ENCODE measurements at places on chromosomes 3 and 15. TPM values are rescaled to one million over a fixed set of nuclear protein-coding genes. Genes with fewer than 3 reads are reported as not detected.
A peak's percentile ranks its signal among the peaks of the same experiment; 100 is the strongest.

DNA sequence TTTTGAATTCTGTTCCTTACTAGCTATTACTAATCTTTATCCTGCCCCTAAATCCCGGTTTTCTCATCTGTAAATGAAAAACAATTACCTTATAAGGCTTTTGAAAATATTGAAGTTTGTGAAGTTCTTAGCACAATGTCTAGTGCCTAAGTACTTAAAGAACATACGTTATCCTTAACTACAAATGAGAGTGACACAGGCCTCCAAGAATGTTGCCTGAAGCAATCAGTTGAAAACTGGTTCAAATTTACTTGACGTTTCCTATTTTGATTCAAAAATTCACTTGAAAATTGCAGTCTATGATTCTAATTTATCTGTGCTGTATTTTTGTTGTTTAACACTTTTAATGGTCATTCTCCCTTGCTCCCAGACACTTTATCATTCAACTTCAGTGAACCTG lies 3.2 kb downstream of the SENP7 start:
- peak; percentile 37 for DNase-seq

GRCh38 chr15:61629269-61629668 lies 400.2 kb upstream of the RORA start:
- DNase-seq, result no peak

GRCh38 chr3:53677413-53677812 lies 168.8 kb downstream of the CHDH start:
- DNase-seq, result peak; percentile 12

- no peak for DNase-seq
These were observed 5.3 kb upstream of the GCSAM start for GRCh38 chr3:112138219-112138969.

The GALNT15 gene
- total RNA-seq, result 10.2 TPM

The IL17RB gene
- 0.42 TPM for total RNA-seq

The OR5K2 gene
- total RNA-seq, result not detected

The PXK gene
- total RNA-seq, result 62.2 TPM

All from MCF 10A (cell line).